MV-4-11 (cell line): ENCODE measurements at places on chromosomes 4 and X.

- no peak for DNase-seq
Observed at GRCh38 chr4:41991916-41992767, 1.8 kb downstream of the SLC30A9 start.

DNA sequence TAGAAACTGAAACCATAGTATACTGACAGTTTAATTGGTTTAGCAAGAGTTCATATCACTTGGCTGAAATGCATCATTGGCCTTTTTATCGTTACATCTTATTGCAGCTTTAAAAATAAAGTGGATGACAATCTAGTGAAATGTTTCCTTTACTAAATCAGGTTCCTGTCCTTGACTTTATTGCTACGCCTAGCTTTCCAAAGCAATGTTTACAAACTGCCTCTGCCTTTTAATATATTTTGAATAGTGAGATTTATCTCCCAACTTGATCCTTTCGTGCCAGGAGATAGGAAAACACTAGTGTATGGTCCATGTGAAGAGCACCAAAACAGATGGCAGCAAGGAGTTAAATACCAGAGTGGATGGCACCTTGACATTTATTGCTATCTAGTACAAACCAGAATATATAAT lies 67.0 kb downstream of the GPC3 start:
- DNase-seq, result no peak

DNA sequence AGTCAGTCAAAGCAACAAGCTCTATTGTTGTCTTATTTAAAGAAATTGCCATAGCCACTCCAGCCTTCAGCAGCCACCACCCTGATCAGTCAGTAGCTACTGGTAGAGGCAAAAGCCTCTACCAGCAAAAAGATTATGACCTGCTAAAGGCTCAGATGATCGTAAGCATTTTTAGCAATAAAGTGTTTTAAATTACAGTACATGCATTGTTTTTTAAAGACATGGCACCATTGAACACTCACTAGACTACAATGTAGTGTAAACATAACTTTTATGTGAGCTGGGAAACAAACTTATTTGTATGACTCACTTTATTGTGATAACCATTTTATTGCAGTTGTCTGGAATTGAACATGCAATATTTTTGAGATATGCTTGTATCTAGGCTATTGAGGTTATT lies 32.3 kb upstream of the DYNLT3 start:
- no peak for DNase-seq

DNA sequence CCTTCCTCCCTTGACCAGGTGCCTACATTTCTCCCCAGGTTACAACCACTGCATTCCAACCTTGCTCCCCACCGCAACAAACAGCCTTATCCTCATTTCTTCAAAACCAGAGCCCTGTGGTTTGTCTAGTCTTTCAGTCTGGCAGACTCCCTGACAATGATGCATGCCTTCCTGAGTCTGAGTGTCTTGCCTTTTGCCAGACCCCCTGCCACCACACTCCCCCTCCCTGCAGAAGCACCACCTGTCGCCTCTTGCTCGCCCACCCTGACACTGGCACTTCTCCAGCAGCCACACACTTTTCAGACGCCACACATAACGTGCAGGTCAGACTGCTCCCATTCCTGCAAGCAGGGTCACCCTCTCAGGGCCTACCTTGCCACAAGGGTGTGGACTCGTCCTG lies 349.2 kb upstream of the NOCT start:
- DNase-seq, result no peak

DNA sequence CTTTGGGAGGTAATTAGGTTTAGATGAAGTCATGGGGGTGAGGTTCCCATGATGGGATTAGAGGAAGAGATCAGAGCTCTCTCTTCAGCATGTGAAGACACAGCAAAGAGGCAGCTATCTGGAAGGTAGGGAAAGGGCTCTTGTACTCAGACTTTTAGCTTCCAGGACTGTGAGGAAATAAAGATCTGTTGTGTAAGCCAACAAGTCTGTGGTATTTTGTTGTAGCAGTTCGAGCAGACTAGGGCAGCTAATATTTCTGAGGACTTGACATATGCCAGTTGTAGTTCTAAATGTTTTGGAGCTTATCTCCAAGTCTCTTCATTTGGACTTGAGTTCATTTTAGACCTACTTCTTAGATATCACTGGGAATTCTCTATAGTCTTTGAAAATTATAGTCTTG lies 137.3 kb upstream of the PDE5A start:
- no peak for DNase-seq

DNA sequence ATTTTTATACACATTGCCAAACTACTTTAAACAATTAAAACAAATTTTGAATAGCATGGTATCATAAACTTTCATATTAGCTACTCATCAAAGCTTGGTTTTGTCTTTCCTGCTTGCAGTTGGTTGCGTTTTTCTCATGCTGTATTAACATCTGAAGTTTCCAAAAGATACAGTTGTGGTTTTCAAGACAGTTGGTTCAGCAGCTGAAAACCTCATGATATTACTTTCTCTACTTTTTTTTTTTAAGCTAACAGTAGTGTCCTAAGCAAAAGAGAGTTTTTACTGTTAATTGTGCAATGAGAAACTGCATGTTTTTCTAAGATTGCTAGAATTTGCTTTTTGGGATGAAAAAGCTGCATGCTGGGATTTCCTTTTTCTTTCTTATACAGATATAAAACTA lies 15.2 kb downstream of the RUFY3 start:
- DNase-seq, result peak; percentile 79

GRCh38 chr4:33025236-33025635 lies 2305.1 kb downstream of the PCDH7 start:
- DNase-seq, result no peak

GRCh38 chrX:21840193-21840545 lies 752 bp downstream of the MBTPS2 start:
- no peak for DNase-seq

DNA sequence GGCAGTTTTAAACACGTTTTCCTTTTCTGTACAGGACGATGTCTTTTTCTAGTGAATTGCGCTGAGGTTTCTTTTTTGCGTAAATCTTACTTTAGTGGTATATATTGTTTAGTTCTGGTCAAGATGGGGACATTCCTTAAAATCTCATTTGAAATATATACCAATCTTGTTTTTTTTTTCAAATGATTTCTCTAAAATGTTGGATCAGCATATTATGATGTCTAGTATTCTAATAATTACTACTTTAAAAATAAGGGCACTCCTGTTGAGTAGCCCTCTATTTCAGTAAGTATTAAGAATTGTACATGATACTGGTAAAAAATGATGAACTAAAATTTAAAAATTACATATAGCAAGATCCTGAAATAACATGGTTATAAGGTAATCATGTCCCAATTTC lies 224.1 kb upstream of the ARHGAP24 start:
- DNase-seq, result no peak

DNA sequence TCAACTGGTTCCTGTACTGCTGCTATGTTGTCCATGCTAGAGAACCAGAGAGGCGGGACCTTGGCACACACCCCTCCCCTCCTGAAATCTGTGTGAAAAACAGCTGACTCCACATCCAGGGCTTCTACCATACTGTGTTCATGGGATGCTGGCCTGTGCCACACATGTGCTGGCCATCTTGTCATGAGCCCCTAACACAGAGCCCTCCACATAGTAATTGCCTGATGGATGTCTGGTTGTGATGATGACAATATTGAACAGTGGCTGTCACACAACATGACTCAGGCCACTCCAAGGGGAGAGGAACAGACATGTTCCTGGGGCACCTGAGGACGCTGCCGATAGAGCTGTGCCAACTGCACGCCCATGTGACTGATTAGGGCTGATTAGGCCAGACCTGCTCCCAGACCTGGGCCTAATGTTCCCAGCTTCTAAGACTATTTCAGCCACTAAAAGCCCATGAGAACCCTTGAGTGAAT lies 13.1 kb downstream of the SLC25A5 start:
- DNase-seq, result no peak

GRCh38 chrX:87528487-87528886 lies 10.9 kb downstream of the KLHL4 start:
- no peak for DNase-seq

DNA sequence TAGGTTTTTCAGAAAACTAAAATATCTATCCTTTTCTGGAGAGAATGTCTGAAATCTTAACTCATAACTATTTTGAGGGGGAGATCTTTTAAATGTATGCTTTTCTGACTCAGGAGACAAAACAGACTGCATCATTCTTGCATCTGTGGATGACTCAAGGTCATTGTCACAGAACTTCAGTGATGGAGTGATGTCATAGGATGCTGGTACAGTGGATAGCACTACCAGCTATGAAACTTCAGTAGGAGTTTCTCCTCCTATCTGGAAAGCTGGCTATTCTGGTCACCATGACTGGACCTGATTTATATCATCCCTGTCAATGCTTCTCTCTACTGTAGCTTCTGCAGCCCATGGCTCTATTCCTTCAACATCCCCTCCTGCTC lies 50.3 kb downstream of the PARM1 start:
- DNase-seq, result no peak

DNA sequence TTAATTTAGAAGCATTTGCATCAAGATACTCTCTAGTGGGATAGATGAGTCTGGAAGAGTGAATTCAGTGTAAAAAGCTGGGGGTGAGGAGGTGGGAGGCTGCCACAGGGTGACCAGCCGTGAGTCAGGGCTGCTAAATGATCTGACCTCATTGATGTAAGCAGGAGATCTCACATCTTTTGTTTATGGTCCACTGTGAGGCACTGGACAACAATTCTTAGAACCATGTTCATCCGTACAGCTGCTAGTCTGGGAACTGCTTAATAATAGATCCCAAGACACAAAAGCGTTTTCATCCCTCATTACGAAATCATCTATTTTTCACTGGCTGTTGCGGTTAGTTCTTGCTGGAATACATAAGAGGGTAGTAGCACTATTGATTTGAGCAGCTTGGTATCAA lies 14.1 kb downstream of the KLF3 start:
- DNase-seq, result peak; percentile 6

- DNase-seq, result no peak
Observed at GRCh38 chrX:23610495-23610894, 56.8 kb upstream of the PRDX4 start.

GRCh38 chr4:14749910-14750309 lies 252.4 kb upstream of the CPEB2 start:
- peak; percentile 26 for DNase-seq

DNA sequence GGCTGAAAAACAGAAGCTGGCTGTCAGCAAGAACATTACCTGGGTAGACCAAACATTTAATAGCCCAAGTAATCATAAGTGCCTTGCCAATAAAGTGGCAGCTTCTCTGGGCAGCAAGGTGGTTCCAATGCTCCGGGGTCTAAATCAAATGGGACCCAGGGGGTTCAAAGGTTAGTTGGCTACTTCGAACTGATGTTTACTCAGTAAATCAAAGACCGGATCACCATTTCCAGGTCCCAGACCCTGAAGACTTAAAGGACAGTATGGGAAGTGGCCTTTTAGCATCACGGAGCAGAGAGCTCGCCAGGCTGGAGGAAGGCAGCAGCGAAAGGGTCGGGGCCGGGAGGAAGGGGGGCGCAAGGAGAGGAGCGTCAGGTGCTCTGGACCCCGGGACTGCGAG lies 1.0 kb downstream of the SH3KBP1 start:
- no peak for DNase-seq

GRCh38 chr4:123259676-123260646 lies 136.6 kb upstream of the SPRY1 start:
- no peak for DNase-seq

- DNase-seq, result no peak
Observed at GRCh38 chr4:5137927-5138326, 86.6 kb downstream of the STK32B start.

DNA sequence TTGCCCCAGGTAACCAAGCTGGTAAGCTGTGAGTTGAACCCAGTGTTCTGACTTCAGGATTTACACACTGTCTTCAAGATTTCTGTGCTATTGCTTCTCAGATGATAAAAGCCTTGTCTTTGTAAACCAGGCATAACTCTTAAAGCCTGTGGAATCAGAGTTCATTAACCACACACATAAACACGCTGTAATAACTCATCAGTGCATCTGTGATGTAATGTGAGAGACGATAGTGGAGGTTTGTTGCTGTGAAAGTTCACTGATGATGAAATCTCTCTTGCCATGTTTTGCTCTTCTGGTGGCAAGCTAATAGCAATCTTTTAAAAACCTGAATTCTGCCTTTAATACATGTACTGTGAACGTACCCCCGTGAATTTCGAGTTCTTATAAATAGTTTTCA lies 41.5 kb downstream of the CLCN4 start:
- DNase-seq, result peak; percentile 46

DNA sequence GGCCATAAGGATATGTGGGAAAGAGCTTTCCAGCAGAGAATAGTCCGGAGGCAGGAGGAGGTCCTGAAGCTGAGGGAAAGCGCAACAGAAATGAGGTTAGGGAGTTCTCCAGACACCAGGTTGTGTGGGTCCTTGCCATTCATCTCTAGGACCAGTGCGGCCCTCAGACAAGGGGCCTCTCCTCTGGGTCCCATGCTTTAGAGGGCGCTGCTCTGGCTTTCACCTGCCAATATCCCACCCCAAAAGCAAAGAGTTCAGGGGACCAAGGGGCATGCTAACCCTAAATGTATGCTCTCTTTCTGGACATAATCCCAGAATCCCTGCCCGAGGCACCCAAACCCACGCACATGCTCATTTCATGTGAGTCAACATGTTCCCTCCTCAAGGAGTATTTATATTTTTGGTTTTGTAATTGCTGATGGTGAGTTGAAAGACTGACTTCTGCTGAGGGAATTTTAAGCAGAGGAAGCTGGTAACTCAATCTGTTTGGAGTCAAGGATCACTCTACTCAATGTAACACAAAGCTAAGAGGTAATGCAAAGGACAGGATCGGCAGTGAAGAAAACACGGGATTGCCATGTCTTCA lies 14.8 kb downstream of the RPL34 start:
- no peak for DNase-seq

DNA sequence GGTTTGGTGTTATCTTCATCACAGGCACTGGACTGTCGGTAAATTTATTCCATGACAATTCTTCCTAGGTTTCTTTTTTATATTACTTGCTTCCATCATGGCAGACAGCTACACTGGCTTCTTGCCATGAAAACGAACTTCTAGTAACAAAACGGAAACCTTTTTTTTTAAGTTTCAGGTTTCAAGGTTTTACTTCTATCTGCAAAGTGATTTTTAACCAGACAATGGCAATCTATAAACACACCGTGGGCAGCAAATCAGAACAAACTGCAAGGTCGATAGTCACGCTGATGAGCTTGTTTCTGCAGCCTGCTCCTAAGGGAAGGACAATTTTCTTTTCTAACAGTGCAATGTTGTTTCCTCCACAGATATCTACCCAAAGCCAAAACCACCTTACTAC lies 29.9 kb downstream of the XG start:
- no peak for DNase-seq

GRCh38 chr4:5371415-5372190 lies 320.3 kb downstream of the STK32B start:
- DNase-seq, result no peak

- no peak for DNase-seq
Observed at GRCh38 chr4:23970201-23970850, 80.5 kb upstream of the PPARGC1A start.

DNA sequence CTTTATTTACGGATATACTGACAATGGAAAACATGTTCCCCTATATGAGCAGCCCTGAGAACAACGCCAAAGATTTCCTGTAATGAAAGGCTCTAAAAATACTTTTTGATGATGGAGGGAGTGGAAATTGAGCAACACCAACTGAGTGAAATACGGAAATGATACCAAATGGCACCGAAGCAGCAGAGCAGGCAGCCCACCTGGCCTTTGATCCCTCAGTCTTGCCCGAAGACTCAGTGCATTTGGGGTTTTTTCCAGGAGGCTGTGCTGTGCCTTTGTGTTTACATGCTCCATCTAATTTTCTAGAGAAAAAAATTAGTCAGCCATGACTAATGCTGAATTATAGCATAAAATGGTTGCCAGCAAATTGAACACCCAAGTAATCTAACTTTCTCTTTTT lies 169.9 kb upstream of the RBPJ start:
- peak; percentile 94 for DNase-seq

GRCh38 chr4:23881052-23881501 lies 8.8 kb downstream of the PPARGC1A start:
- peak; percentile 53 for DNase-seq
